ENCODE measurements at places on chromosomes 16 and 17. TPM values are rescaled to one million over a fixed set of nuclear protein-coding genes. Genes with fewer than 3 reads are reported as not detected.

DNA sequence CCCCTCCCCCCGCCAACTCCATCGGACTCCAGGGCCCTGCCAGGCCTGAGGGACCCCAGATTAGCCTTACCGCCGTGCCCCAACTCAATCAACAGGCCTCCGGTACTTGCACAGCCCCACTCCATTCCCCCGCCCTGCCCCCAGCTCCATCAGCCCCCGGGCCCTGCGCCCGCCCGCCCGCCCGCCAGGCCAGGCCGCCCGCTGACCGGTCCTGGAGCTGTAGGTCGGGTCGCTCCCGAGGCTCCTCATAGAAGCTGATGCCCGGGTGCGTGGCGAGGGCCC lies 308 bp downstream of the GTF3C1 start:
- no peak for DNase-seq

The TGFB1I1 gene
- 120 TPM for polyA plus RNA-seq

The CARD14 gene
- 0.59 TPM for polyA plus RNA-seq

- no peak for DNase-seq
Measured at GRCh38 chr17:37570527-37571093, 38.6 kb downstream of the SYNRG start.

- DNase-seq, result peak; percentile 17
Measured at GRCh38 chr17:1865252-1866037, 35.6 kb downstream of the RPA1 start.

DNA sequence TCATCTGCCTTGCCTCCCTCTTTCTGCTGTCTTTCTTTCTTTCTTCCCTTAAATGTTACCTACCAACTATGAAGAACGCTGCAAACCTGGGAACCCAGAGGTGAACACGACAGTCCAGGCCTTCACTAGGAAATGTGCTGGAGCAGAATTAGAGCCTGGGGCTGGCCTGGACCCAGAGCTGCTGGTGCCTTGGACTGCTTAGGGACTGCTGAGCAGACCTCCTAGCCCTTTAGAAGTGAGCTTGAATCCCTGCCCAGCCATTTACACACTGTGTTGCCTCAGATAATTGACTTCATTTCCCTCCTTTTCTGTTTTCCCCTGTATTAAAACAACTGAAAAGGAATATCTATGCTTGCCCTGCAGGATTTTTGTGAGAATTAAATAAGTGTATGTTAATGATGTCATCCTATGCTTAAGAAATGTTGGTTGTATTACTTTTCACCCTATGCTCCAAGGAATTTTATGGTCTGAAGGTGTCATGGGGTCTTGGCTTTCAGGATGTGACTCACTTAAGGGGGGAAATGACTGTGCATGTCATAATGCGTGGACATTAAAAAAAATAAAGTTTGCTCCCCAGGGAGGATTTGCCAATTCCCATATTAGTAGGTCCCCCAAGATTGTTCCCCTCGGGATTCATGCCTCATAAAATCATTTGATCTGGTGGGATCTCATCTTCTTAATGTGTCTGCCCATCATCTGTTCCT lies 11.5 kb downstream of the CDH13 start:
- no peak for DNase-seq

- DNase-seq, result no peak
Measured at GRCh38 chr17:65824901-65825300, 263.5 kb upstream of the AXIN2 start.

DNA sequence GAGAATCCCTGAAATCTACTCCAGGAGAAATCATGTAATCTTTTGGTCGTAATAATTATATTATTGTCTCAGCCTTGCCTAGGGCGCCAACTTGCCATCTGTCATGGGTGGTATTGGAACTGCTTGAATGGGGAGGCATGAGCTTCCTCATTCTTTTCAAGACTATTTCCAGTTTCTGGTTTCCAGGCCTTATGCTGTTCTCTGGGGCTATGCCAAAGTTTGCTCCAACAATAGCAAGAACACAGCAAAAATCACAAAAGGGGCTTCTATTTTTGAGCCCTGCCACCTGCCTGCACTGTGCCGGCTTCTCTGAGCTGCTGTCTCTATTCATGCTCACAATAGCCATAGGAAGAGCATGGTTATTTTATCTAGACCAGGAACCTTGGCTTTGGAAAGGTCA lies 111.7 kb downstream of the SPECC1 start:
- no peak for DNase-seq

The ZACN gene
- polyA plus RNA-seq, result 3.3 TPM

DNA sequence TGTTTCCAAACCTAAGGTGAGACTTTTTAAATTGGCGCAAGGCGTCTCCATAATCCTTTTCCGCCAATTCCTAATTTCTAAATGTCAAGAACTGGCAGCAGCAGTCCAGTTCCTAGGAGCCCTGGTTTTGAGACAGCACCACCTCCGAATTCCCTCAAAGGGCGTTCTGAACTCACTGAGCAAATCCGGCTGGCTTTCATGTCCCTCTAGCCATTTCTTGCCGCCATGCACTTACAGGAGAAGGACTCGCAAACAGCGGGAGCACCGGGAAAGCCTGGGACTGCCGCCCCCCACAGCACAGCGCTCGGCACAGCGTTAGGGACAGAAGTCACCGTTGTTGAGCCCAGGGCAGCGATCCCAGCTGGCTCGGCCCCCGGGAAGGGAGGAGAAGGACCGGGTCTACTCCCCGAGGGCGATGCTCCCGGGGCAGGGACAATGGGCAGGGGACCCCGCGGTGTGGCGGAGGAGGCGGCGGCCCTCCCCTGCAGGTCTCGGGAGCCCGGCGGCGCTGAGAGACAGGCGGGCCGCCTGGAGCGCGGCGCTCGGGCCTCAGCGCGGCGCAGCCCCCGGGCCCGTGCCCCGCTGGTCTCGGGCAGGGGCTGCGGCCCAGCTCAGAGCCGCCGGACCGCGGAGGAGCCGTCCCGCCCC lies 545 bp downstream of the ARHGAP17 start:
- peak; percentile 55 for DNase-seq

The CPHXL2 gene
- not detected for polyA plus RNA-seq
